ENCODE measurements at places on chromosomes 12 and 14.

DNA sequence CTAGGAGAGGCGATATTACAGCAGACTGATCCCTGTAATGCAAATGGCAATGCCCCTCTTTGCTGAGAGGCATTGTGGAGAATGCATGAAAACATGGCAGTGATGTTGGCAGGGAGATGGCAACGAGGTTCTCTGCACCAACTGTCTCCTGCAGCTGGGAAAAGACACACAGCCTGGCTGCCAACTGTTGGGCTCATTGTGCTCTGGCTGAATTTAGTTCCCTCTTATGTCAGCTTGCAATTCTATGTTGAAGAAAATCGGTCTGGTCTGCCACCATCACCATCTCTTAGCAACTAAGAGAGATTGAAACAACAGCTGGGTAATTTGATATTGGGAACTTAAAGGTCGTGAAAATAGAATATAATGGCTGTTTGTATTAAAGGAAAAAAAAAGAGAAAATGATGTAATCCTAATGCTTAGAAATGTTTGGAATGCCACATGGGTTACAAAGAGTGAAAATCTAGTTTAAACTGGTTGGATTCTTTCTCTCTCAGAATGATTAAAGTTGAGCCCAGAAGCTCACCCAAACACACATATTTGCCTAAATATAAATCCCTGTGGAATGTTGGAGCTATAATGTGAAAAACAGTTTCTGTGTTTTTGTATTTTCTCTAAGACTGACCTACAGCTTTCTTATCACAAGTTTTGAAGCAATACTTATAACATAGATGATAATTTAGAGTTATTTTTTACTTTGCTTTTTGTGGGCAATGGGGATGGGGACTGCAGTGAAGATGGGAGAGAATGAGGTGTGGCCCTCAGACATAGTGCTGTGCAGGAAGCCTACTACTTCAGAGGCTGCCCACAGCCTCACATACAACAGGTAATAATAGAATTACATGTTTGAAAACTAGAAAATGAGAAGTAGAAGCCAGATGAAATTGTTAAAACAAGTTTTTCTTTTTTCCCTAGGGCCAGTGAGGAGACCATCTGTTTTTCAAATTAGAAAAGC, 143.7 kb downstream of the AKAP6 start:
- no peak for DNase-seq

GRCh38 chr12:90010089-90010488, 301.5 kb upstream of the ATP2B1 start:
- no peak for DNase-seq

DNA sequence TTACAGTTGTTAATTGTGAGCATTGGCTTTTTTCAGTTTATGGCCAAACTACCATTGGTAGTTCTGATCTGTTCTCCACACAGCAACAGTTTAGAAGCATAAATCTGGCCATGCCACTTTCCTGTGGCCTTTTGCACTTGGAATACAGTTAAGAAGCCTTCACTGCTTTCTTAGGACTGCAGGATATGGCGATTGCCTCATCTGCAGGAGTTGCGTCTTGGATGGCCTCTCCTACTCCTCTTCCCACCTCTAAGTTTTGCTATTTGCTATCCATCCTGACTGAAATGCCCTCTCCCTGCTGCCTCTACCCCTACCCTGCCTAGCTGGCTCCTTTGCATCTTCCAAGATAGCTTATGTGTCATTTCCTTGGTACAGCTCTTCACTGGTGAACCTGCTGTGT, 12.8 kb upstream of the BMAL2 start:
- DNase-seq = no peak

DNA sequence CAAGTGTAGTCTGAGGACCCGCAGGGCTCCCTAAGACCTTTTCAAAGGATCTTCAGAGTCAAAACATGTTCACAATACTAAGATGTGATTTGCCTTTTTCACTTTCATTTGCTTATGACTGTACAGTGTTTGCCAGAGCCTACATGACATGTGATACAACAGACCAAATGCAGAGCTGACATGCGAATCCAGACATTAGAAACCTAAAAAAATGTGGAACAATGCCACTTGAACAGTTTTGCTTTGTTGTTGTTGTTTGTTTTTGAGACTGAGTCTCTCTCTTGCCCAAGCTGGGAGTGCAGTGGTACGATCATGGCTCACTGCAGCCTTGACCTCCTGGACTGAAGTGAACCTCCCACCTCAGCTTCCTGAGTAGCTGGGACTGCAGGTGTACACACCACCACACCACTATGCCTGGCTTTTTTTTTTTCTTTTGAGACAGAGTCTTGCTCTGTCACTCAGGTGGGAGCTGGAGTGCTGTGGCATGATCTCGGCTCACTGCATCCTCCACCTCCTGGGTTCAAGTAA, 5.3 kb upstream of the RAB35 start:
- DNase-seq = no peak

GRCh38 chr14:67571275-67571990, 28.6 kb downstream of the PIGH start:
- peak; percentile 62 for DNase-seq

DNA sequence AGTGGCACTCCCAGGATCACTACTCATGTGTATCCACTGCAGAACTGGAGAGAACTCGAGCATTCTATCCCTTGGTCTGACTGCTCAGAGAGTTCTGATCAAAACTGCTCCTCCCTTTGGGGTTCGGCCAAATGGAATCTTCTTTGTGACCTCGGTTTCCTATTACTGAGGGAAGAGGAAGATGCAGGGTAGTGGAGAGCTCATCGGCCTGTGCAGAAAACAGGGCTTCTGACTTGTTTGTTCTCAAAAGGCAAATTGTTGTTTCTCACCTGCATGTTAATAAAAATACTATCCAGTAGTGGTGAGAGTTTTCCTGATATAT, 17.1 kb upstream of the AKAP6 start:
- no peak for DNase-seq

- DNase-seq = peak; percentile 38
Measured at GRCh38 chr12:121581686-121582429, 1.0 kb upstream of the KDM2B start.

- no peak for DNase-seq
Measured at GRCh38 chr14:67500981-67501380, 12.5 kb upstream of the TMEM229B start.

DNA sequence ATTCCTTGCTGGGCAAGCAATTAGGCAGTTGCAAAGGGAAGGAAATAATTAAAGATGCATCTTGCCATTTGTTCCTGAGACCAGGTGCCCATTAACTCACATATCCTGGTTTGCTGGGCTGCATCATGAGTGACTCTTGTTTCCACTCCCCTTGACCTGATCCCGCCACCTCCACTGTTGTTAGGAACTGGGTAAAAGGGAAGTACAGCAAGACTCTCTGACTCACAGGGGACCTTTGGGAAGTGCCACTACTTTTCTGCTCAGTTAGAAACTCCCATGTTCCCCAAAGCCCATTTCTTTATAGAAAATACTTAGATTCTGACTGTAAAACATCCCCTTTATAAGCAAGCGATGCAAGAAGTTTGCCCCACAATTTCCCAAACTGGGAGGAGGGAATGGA, 186.0 kb upstream of the BCL2L14 start:
- no peak for DNase-seq

- no peak for DNase-seq
Measured at GRCh38 chr12:131452444-131452860, 258.4 kb upstream of the SFSWAP start.

- no peak for DNase-seq
Measured at GRCh38 chr14:27366596-27366995, 768.8 kb upstream of the NOVA1 start.

GRCh38 chr14:24270537-24271133, 762 bp downstream of the RABGGTA start:
- DNase-seq = no peak
